ENCODE measurements at places on chromosomes 12 and 14.

DNA sequence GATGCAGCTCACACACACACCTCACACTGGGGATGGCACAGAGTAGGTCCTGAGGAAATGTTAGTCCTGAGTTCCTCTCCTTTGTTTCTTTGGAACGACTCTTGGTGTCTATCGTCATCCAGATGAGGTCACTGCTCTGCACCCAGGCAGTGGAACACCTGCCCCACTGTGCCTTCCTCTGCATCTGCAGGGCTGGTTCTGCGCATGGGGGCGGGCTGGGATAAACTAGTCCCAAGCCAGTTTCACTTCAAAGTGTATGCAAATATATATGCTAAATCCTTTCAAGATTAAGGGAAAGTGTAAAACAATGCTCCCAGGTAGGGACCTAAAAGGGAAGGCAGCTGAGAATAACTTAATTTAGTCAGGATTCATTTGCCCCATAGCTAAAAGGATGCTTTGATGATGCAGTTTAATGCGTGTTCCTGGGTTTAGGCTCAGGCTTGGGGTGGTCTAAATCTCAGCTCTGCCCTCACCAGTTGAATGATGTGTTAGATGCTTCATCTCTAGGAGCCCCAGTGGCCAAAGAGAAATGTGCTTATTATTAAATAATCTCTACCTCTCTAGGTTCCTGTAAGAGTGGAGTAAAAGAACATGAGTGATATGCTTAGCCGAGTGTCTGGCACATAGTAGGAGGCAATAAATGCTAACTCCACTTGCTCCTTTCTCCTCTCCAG lies 47.1 kb upstream of the OVCH1 start:
- no peak for DNase-seq

- peak; percentile 35 for DNase-seq
These were observed 572 bp downstream of the RAN start for GRCh38 chr12:130872179-130873096.

DNA sequence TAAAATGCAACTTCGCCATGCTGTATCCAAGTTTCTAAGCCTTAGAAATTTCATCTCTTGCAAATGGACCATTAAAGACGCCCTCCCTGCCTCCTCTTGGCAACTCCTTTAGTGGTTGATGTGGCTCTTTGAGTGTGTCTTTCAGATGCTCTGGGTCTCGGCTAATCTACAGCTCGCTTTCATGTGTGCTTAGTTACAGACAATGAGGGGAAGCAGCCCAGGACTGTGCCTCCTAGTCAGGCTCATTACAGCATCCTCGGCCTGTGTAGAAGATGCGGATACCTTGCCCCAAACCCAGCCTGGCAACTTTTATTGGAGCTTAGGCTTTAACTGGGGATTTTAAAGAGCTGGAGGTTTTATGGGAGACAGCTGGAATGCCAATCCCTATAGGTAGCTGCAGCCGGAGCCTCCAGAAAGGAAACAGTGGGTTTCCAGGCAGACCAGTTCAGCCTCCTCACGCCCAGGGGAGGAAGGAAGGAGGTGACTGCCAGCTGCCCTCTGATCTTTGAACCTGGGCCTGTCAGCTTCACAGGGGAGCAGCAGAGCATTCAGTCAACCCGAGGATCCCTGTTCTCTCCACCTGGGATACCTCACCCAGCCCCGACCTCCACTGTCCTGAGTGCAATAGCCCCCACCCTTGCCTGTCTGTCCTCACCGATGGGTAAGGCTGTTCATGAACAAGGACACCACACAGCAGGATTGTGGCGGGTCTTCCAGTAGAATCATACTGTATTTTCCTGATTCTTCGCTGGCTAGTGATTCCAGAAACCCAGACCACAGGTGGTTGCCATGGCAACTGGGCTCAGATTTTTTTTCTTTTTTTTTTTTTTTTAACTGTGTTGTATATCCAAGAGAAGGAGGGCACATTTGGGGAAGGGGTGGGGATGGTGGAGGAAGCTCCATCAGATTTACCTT lies 638.5 kb downstream of the MED13L start:
- DNase-seq: no peak

DNA sequence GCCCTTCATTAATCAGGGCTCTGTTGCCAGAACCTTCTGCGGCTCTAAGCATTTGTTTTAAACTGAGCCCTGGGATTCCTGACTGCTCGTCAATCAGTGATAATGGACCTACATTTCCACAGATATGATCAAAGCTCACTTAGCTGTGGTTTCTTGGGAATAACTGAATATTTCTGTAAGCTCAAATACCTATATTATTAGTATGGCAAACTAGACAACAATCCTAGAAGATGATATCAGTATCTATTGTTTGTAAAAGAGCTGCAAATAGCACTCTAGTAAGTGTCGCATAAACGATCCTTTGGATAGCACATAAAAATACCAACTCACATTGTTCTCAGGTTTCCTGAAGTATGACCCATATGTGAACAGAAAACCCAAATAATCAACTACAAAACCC lies 150.4 kb downstream of the PPM1H start:
- DNase-seq: peak; percentile 38

GRCh38 chr12:81170072-81170471 lies 92.2 kb downstream of the ACSS3 start:
- peak; percentile 39 for DNase-seq

DNA sequence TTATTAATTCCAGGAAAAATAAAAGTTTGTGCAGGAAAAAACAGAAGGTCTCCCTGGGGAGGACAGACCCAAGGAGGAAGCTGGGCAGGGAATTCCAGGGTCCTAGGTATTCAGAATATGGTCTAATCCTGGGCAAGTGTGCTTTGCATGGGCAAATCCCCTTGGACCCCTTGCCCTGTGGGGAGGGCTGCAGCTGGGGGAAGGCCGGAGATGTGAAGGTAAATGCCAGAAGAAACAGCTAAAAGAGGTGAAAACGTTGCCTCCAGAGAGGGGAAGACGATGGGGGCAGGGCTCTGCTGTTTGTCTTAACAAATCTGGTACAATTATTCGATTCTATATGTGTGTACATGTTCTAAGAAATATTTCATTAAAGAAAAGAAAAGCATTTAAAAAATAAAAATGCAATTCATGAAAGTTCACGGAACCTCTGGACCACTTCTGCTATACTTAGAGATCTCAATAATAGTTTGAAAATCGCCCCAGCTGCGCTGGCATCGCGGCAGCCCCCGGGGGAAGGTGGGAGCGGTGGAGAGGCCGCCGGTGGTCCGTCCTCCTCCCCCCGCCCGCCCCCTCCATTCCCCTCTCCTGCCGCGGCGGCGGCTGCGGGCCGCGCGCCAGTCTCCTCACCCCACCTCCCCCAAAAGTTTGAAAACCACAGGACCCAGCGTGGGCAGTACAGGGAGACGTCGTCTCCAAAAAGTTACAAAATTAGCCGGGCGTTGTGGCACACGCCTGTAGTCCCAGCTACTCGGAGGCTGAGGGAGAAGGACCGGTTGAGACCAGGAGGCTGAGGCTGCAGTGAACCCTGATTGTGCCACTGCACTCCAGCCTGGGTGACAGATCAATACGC lies 1.5 kb upstream of the PRPF40B start:
- DNase-seq: no peak
